ENCODE measurements at places on chromosomes 7 and 10.
A peak's percentile ranks its signal among the peaks of the same experiment; 100 is the strongest.

DNA sequence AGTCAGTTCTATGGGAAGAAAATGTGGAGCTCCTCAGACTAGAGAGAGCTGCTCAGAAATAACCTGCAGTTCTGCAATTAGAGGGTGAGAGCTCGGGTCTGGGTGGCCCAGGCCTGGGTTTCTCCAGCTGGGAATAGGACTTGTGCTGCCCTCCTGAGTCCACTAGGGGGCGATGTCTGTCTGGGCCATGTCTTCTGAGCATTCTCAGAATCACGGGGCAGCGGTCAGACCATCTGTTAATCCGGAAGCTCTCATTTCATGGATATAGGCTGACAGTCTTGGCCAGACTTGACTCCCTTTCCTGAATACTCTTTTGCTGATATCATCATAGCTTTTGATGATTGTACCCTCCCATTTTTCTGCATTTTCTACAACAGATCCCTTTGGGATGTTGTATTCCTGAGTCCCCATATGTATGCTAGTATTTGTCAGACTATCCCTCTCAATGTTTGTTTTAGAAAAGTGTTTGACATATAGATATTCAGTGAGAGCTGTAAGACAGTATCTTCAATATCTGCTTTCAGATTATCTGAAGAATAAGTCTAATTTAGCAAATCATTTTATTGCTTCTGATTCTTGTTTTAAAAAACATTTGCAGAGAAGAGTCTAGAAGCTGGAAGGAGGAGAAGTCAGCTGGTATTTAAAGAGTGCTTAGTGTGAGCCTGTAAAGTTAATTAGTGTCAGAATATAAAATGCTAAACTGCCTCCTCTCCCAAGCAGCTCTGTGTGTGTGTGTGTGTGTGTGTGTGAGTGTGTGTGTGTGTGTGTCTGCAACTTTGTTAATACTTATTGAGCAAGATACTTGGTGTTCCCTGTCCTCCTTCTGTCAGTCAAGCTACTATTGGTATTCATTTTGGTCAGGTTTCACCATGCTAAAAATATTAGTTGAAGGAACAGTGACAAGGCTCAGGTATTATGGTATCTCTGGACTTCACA, 38.0 kb downstream of the STARD3NL start:
- peak; percentile 65 for DNase-seq

GRCh38 chr7:130793855-130794618, 60.0 kb upstream of the KLF14 start:
- no peak for DNase-seq

DNA sequence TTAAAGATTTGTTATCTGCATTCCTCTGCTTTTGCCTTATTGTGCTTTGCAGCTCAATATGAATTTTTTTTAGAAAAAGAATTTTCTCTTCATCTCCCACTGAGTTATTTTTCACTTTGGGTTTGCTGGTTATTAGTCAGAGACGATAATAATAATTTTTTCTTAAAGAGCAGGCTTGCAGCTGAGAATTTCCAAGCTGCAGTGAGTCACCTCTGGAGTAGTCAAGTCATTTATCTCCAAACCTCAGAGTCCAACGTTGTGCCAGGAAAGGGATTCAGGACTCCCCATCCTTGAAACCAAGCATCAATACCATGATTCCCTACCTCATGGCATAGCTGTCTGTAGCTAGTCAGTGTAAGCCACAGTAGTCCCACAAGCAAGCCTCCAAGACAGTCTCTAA, 15.2 kb upstream of the EGR2 start:
- no peak for DNase-seq

GRCh38 chr7:18936265-18936664, 181.2 kb downstream of the TWIST1 start:
- DNase-seq: no peak

- DNase-seq: no peak
These were observed 134.0 kb downstream of the PTPRN2 start for GRCh38 chr7:158453663-158454062.

GRCh38 chr7:44415047-44415446, 75.4 kb downstream of the NUDCD3 start:
- DNase-seq: no peak

DNA sequence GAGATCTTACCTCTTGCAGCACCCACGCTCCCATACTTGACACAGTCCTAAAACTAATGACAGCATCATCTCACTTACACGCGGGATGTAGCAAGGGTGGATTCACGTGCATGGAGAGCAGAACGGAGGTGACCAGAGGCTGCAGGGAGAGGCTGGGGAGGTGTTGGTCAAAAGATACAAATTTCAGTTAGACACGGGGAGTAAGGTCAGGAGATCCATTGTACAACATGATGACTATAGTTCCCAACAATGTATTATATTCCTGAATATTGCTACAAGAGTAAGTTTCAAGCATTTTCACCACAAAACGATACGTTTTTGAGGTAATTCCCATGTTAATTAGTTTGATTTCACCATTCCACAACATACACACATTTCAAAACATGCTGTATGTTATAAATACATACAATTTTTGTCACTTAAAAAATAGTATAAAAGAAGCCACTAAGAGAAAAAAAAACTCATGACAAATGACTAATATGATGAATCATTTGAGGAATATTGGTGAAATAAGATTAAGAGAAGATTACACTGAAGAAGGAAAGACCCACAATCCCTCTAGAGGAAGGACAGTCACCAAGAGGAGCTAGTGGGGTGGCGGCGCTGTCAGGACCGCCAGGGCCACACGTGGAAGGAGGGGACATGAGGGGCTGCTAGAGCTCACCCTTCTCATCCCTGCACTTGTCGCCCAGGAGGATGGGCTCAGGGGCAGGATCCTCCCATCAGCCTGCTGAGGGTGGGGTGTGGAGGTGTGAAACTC, 49.4 kb upstream of the EGFR start:
- no peak for DNase-seq

DNA sequence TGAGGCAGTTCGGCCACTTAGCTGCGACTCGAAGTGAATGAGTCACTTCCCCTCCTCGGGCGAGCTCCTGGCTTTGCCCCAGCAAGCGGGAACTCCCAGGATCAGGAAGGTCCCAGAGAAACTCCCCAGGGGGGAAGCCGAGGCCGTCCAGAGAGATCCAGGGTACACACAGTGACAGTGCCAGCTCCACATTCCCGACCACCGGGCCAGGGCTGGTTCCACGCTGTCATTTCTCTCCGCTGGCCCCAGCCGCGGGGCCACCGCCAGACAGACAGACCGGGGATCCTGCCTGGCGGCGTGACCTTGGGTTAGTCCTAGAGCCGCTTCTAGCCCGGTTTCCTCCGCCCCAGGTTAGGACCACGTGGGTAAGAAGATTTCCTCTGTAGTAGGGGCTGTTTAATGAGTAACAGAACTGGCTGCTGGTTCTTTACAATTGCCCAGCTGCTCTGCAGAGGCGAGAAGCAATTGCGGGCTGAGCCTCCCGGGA, 463 bp upstream of the UPP1 start:
- DNase-seq: no peak

DNA sequence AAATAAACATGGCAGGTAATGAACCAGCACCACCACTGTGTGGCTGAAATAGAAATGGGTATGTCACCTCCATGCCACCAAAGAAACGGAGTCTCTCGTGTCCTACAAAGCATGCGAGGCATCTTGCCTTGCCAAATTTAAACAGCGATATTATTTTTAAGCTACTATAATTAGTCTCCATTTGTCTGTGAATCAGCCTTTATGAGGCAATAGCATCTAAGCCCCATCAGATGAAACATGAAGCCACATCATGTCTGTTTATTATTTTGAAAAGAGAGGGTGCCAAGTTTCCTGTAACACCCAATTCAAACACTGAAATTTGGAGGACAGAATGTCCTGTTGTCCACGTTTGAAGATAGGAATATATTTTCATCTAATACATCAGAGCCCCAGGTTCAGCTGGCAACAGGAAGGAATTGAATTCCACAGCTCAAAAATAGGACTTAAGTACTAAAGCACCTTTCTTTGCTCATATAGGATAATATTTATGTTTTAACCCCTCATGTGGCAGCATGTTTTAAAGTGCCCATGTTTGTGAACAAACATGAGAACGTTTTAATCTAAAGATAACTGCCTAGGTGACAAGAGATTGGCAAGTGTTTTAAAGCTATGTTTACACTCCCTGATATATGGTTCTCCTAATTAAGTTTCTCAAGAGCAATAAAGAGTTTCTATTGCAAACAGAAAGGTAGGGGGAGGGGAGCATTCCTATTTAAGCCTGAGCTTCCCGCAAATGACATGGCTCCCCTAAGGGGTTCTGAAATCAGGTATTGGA, 86.8 kb downstream of the SORBS1 start:
- no peak for DNase-seq

GRCh38 chr7:33250421-33250871, 121.1 kb downstream of the BBS9 start:
- no peak for DNase-seq

DNA sequence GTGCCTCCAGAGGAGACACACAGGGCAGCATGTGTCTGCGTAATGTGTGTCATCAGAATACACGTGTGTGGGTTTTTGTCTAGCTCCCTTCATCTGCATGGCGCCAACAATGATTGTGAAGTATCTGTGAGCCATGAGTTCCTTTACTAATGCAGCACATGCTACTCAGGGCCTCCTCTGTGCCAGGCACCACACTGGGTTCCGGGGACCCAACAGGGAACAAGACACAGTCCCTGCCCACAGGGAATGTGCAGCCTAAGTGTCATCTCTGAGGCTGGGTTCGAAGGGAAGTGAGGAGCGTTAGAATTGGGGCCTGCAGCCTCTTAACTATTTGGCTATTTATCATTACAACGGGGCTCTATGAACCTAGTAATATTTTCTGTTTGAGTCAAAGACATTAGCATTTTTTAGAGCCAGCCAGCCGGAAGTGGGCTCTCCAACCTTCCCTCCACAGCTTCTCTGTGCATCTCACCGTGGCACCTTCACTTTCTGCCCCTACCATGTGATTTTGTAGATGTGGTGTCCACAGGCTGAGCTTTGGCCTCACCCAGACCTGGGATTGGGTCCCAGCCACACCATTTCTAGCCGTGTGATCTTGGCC, 43.9 kb upstream of the SRGN start:
- no peak for DNase-seq

DNA sequence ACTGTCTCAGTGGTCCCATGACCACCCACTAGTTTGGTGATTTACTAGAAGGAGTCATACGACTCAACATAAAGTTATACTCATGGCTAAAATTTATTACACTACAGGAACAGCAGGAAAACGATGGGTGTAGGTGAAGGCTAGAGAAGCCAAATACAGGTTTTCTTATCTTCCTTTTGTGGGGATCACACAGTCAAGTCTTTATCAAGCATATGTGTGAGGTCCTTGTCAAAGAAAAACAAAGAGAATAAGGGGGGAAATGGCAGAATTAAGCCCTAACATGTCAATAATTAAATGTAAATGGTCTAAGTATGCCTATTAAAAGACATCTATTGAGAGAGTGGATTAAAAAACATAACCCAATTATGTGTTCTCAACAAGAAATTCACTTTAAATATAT, 47.8 kb upstream of the UBN2 start:
- DNase-seq: no peak

DNA sequence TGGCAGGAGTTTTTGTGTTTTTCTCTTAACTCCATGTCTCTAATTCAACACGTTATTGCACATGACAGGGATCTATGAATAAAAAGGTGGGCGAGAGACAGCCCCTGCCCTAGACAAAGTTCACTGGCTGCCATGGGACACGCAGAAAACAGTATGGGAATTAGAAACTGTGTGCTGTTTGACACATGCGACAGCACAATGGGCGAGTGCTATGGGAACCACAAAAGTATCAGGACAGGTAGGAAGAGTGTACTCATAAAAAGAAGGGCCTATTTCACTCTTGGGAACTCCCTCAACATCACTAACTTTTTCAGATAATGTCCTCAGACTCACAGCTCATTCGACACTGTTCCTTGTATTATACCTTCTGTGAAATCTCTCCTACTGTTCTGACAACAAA, 45.7 kb downstream of the MINDY3 start:
- no peak for DNase-seq

GRCh38 chr10:24415455-24416125, 206.7 kb downstream of the KIAA1217 start:
- no peak for DNase-seq

GRCh38 chr10:126646110-126646509, 24.4 kb downstream of the C10orf90 start:
- no peak for DNase-seq

DNA sequence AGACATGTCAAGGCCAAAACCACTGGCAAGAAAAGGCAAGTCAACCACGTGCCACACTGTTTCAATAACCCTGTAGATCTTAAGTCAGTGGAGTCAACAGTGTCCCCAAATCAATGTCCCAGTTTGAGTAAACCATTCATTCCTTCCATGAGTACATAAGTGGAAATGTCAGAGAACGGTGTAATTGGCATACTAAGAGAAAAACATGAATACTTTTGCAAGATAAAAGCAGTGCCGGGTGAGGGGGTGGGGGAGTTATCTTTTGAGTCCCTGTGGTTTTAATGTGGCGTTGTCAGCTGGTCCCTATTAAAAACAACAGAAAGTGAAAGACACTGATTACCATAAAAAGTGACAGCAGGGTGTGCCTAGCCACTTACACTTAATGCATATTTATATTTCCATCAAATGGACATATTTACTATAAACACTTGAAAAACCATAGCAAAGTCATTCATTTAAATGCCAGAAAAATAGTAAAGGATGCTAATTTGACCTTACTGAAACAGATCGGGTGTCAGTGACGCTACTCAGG, 37.8 kb downstream of the RSU1 start:
- no peak for DNase-seq

DNA sequence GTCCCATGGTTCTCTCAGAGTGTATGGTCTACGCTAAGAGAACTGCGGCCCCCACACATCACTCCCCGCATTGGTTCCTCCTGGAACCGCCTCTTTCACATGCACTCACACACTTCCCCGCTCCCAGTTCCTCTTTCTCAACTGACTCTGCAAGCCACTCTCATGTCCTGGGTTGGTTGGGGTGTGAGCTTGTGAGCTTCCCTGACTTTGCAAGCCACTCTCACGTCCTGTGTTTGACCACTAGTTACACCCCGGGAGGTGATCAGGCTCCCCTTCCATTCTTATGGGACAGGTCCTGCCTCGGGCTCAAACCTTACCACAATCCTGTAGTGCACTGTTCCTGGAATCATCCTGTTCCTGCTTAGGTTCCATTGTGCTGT, 105.0 kb downstream of the TRIM24 start:
- no peak for DNase-seq

DNA sequence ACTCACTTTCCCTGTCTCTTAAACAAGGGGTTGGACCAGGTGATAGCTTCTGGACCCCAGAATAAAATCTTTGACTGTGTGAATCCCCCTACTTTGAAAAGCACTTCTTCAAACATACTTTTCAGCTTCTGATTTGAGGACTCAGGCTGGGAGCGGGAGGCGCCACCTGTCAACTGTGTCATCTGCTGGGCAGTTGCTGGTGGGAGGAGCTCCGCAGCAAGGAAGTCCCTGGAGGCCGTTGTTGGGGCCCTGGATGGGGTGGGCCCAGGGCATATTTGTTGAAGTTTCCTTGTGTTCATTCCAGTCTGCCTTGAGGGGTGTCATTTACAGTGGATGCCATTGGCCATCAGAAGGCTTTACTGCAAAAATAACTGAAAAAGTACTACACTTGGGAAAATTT, 197.7 kb downstream of the CCDC3 start:
- DNase-seq: no peak

Data from NCI-H2107 (cell line).